GM03348 (cell line): ENCODE measurements at places on chromosomes 1 and 21.

DNA sequence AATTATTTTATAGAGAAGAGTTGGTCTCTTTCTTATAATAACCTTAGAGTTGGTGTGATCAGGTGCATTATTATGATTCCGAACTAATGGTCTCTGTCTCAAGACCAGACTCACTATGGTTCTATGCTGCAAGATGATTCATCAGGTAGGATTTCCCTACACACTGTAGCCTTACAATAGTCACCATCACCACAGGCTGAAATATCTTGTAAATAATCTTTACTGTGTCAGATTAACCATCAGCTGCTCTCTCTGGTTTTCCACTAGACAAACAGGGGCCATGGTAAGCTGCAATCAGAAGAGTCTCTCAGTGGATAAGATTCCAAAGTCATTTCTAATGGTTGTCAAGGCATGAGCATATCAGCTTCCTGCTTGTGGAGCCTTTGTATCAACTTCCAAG, 4.4 kb upstream of the GBP4 start:
- DNase-seq = peak; percentile 13

GRCh38 chr21:28215214-28215954, 777.3 kb downstream of the LTN1 start:
- DNase-seq = peak; percentile 54

DNA sequence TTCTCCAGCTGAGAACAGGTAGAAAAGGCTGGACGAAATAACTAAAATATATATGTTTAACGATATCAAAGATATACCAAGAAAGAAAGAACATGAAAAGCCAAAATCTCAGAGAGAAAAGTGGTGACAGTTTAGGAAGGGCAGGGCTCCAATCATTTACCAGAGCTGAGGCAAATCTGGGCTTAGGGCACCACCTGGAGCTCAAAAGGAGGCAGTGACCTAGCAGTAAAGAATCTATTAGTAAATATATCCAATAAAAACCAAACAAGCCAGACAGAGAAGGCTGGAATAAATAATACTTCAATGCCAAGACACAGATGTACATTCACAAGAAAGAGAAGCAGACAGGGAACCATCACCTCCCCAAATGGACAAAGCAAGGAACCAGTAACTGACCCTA, 43.5 kb downstream of the CHIA start:
- DNase-seq = peak; percentile 71

DNA sequence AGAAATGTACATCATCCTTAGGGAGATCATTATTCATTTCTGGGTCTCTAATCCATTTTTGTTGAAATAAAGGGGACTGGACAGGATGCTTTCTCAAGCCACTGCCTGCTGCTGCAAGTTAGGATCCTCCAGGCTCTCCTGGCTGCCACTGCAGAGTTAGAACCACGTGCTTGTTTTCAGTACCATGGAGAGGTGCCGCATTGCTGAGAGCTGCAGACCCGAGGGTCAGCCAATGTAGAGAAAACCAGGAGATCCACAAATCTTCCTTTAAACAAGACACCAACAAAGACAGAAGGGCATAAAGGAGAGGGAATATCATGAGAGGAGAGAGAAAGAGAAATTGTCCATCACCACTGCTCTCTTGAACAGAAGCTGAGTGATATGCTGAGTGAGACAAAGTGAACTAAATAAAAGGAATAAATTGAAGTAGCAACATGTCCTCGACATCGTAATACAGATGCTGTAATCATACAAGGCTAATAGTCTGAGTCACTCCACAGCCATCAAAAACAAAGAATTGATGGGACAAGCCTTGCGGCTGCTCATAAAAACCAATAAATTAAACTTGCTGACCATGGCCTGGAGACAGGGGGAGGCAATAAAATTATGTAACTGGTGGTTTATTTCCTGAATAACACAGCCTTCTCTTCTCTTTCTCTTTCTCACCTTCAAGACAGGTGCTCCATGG, 255.7 kb downstream of the OMA1 start:
- peak; percentile 30 for DNase-seq

GRCh38 chr1:220301630-220302029, 29.4 kb upstream of the RAB3GAP2 start:
- DNase-seq = no peak

- DNase-seq = no peak
These were observed 37.0 kb upstream of the RCAN3 start for GRCh38 chr1:24465638-24466037.

GRCh38 chr1:26537951-26538352, 8.4 kb downstream of the RPS6KA1 start:
- peak; percentile 46 for DNase-seq

- DNase-seq = no peak
These were observed 22.1 kb upstream of the PRDM2 start for GRCh38 chr1:13677896-13678295.
